ENCODE measurements at places on chromosomes 1 and 21. TPM values are rescaled to one million over a fixed set of nuclear protein-coding genes. Genes with fewer than 3 reads are reported as not detected.

The SIPA1L2 gene
- 6.2 TPM for total RNA-seq

The OR2L3 gene
- not detected for total RNA-seq

The USP1 gene
- total RNA-seq = 90.0 TPM

The ACTL8 gene
- total RNA-seq = 0.31 TPM

The BRDT gene
- not detected for total RNA-seq

The PRAMEF14 gene
- total RNA-seq = not detected

The CELSR2 gene
- 30.2 TPM for total RNA-seq

The SLC35F3 gene
- 22.7 TPM for total RNA-seq

The C1orf87 gene
- total RNA-seq = not detected

The LCE6A gene
- not detected for total RNA-seq

The SLC2A5 gene
- total RNA-seq = not detected

The CD164L2 gene
- total RNA-seq = not detected

Measured in A673 (cell line).